ENCODE measurements at places on chromosomes 16 and 17.

- no peak for DNase-seq
Observed at GRCh38 chr16:24525970-24526559, 13.3 kb upstream of the RBBP6 start.

DNA sequence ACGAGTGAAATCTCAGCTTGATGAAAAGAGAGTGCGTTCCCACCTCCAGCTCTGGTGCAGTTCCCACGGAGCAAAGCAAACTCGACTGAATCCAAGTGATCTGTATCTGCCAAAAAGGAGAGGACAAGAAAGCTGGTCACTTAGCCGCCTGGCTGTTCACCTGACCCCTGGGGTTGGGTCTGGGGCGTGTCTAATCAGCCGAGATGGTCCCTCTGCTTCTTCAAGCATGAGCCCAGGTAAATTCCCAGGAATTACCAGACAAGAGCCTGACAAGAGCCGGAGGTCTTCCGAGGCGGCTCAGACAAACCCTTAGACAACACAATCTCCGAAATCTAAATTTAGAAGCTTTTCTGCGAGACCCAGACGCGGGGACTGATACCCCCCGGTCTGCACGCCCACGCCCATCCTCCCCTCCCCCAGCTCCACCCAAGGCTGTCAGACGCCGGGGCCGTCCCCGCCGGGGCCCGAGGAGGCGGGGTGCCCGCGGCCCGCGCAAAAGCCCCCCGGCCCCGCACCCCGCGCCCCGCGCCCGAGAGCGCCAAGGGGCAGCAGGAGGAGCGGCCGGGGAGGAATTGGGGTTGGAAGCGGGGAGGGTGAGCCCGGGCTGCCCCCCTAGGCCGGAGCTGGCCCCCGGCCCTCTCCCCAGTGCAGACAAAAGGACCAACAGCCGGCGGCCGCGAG is 674 bp downstream of the ZNF821 start:
- peak; percentile 61 for DNase-seq

DNA sequence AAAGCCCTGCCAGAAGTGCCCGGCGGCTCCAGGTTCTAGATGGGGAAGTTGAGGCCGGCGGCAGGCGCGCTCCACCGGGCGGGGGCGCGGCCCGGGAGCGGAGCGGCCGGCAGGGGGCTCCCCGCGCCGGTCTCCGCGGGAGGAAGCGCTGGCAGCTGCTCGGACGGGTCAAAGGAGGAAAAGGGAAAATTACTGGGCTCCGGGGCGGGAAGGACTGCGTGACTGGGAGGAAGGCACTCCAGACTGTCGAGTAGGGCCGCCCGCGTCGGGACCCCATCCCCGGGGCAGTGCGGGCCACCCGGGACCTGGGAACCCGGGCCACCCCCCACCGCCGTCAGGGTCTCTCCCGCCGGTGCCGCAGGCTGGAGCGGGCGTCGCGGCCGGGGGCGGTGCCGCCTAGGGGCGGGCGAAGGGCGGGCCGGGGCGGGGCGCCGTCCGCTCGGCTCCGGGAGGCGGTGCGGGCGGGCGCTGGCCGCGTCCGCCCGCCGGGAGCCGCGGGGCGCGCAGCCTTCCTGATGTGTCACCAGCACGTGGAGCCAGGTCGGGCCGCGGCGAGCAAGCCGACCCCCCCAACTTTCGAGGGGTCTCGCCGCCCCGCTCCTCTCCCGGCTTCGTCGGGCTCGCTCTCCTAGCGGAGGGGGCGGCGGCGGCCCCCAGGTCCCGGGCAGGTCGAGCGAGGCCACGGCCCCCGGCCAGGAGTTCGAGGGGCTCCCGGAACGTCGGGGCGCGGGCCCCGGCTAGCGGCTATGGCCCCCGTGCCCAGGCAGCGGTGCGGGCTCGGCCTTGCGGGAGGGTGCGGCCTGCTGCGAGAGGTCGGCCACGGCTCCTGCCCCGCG is 167.5 kb downstream of the RAB11FIP4 start:
- DNase-seq = peak; percentile 58

GRCh38 chr17:57368637-57369336 is 112.5 kb downstream of the MSI2 start:
- no peak for DNase-seq

DNA sequence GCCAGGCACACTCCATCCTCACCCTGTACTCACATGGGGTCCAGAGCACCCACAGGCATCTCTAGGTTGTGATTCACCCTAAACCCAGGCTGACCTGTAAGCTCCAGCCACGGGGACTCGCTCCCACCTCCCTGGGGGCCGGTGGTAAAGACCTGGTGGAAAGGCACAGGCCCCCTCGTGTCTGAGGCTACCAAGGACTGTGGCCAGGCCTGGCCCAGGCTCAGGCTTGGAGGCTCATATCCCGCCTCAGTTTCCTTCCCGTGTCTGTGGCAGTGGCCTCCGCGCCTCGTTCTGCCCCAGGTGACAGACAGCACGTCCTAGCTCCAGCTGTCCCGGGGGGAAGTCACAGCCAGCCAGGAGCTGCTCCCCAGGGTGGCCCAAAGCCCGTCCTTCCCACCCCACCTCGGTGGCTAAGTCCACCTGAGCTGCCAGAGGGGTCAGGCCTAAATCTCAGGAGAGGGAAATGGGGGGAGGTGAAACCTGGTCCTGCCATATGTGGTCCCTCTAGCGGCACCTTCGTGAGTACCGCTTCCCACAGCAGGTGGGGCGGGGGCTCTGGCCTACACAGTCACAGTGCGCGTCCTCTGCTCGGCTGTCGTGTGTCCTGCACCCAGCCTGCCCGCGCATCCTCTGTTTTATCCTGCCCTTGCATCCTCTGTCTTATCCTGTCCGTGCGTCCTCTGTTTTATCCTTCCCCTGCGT is 12.6 kb downstream of the CDH15 start:
- DNase-seq = no peak

DNA sequence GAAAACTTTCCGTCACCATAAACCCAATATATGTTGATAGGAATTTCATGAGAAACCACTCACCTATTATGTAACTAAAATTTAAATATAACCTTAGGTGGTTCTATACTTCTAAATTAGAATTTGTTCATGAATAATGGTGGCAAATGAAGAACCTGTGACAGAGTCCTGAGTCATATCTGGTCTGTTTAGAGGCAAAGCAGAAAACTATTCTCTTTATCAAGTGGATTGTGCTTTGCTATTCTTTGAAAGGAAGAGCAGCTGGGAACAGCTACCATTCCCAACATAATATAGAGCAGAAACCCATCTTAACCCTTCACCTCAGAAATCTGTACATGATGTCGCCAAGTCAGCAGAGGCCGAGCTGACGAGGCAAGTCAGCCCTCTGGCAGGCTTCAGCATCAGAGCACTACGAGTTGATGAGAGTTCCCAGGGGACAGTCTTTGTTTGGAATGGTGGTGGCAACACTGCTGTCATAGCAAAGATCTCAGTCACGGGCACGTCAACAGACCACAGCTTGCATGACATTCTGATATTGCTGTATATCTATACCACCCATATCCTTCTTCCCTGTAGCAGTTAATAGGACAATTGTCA is 631.9 kb upstream of the CA10 start:
- no peak for DNase-seq

DNA sequence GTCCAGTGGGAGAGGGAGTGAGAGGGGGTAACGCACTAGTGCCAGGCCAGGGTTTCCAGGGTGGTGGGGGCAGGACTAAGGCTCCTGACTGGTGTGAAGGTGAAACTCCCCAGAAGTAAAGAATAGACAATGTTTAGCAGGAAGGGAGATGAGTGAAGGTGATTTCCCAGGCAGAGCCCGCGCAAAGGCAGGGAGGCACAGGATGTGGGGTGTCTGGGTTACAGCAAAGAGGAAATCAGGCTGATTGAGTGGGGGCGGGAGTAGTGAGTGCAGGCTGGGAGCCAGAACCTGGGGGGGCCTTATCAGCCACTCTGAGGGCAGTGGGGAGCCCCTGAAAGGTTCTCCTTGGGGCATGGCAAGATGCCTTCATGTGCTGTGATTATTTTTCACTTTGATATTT is 167.5 kb downstream of the UTP18 start:
- peak; percentile 80 for DNase-seq

- no peak for DNase-seq
Observed at GRCh38 chr16:3846595-3847091, 33.9 kb downstream of the CREBBP start.

- peak; percentile 14 for DNase-seq
Observed at GRCh38 chr17:81086789-81087551, 52.0 kb downstream of the BAIAP2 start.

DNA sequence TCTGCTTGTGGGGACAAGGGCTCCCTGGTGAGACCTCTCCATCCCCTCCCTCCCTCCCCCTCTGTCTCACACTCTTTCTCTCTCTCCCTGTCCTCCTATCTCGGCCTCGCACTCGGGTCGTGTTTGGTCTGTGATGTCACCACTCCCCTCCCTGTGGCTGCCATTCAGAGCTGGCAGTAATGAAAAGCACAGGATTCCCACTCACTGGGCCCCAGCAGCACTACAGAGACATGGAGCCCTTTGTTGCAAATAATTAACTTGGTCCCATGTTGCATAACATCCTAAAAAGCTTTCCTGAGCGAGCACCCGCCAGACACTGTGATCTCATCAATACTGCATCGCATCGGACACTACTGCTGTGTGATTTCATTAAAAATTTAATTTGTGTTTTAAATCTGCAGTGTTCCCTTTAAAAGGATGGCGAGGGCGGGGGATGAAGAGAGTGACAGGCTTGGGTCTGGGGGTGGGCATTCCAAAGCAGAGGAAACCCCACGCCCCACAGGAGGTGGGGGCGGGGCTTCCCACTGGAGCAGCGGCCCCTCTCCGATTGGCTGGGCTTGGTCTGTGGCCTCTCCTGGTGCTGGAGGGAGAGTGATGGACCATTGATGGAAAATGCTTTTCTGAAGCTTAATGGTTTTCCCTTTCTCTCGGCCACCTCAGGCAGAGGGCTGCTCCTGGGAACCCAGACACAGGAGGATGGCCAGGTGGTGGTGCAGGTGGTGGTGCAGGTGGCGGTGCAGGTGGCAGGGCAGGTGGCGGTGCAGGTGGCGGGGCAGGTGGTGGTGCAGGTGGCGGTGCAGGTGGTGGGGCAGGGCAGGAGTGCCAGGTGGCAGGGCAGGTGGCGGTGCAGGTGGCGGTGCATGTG is 15.3 kb upstream of the NPTX1 start:
- no peak for DNase-seq

DNA sequence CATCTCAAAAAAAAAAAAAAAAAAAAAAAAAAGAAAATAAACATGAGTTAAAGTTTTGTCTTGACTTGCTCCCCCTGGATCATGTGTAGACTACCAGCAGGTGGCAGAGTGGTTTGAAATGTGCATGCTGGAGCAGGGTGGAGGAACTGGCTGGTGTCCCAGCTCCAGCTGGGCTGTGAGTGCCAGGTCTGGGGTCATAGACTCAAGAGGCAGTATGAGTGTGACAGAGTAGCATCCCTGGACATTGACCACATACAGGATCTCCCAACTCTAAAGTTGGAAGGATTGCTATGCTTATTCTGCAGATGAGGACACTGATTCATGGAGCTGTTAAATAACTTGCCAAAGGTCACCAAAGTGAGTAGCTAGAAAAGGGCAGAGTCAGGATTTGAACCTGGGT is 198.0 kb upstream of the MPHOSPH6 start:
- peak; percentile 34 for DNase-seq

GRCh38 chr17:50763716-50764475 is 3.4 kb downstream of the ANKRD40CL start:
- no peak for DNase-seq

DNA sequence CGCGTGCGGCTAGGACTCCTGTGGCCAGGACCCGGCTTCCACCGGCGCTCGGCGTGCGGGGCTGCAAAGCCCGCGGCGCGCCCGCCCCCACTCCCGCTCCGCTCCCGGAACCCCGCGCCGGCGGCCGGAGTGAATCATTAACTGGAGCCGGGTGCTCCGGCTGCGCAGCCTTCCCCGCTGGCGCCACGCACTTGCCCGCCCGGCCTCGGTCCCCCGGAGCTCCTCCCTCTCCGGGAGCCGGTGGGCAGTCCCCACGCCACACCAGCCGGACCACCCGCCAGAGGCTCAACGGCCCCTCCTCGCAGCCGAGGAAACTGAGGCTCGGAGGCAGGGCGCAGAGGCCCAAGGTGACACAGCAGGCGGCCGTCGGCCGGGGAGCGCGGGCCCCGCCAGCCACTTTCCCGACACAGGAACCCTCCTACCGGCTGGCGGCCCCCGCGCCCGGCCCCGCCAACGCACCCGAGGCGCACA is 580 bp downstream of the BCAR1 start:
- DNase-seq = no peak

DNA sequence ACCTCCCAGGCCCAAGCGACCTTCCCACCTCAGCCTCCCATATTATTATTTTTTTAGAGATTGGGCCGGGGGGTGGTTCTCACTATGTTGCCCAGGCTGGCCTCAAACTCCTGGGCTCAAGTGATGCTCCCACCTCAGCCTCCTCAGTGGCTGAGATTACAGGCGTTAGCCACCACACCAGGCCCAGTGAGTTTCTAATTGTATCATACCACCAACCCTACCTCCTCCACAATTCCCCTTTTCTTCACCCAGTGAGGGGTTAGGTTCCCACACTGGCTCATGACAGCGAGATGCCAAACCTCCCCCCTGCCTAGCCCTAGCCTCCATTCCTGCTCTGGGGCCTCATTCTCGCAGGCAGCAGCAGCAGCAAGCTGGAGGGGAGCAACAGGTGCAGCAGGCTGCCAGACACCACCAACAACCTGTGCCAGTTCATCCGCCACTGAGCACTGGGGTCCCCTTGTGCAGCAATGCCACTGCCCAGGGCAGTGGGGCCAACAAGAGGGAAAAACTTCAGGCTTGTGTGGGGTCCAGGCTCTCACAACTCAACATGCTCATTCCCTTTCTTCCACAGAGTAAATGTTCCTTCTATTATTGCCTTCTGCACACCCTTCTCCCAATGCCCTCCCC is 9.1 kb downstream of the ATP6V0D1 start:
- DNase-seq = no peak

- DNase-seq = no peak
Observed at GRCh38 chr16:19284207-19284606, 1.3 kb upstream of the CLEC19A start.

- DNase-seq = no peak
Observed at GRCh38 chr16:49739381-49739780, 116.5 kb downstream of the ZNF423 start.

DNA sequence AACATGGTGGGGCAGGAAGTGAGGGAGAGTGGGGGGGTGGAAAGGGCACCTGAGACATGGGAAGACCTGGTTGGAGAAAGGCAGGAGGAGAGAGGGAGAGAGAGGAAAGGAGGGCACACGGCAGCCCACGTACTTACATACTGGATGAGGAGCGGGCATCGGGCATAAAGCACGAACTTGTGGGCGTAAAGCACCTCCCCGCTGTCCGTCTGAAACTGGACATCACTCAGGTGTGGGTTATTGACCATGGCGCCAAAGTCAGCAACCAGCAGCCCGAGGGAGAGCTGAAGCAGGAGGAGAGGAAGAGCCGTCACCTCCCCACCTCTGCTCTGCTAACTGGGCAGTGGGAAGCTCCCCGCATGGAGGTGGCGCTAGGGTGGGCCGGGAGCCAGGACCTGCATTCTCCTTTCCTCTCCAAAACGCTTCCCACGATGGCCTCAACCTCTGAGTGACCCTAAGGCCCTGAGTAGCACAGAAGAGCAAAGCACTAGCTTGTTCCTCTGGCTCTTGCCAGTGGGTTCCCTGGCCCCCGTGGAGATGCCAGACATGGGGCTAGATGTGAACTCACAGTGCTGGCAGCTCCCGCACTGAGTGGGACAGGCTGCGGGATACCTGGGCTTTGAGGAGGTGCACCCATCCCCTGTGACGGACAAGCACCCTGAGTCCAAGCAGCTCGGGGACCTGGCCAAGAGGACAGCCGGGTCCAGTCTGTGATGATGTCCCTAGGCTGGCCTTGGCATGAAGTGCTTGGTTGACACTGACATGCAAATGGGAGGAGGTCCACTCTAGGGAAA is 16.9 kb downstream of the SLX4 start:
- DNase-seq = no peak
